ENCODE measurements at places on chromosomes 11 and 22.

DNA sequence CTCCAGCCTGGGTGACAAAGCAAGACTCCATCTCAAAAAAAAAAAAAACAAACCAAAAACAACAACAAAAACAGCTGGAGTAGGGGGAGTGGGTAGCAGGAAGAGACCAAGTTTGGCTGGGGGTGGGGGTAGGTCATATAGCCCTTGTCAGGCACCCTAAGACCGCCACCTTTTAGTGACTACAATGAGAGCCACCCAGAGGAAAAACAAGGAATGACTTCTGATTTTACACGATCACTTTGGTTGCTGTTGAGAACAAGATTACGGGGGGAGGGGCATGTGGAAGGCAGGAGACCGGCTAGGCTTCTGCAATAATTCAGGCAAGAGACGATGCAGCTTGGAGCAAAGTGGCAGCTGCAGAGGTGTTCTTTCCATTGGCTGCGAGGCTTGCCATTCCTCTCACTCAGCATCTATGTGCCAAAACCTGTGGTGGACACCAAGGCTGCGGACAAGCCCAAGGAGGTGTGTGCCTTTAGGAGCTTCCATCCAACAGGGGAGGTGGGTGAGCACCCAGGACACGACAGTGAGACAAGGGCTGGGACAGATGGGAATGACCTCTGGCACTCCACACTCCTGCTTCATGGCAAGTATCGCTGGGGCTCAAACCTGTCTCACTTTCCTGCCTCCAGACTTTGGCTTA is 1.7 kb downstream of the RPS19BP1 start:
- DNase-seq: no peak

DNA sequence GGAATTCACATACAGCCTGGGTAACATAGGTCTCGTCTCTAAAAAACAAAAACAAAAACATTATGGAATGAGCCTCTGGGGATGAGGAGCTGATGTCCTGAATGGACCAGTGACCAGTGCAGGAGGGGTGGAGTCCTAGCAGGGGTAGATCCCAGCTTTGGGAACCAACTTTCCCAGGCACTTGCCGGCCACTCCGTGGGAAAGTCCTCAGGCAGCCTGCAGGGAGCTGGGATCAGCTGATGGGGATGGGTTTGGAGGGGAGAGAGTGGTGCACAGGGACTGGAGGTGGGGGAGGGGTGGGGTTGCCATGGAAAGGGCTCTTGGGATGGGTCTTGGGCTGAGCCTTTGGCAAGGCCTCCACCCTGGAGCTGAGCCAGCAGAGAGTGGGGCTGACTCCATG is 19.1 kb downstream of the MGAT3 start:
- no peak for DNase-seq

DNA sequence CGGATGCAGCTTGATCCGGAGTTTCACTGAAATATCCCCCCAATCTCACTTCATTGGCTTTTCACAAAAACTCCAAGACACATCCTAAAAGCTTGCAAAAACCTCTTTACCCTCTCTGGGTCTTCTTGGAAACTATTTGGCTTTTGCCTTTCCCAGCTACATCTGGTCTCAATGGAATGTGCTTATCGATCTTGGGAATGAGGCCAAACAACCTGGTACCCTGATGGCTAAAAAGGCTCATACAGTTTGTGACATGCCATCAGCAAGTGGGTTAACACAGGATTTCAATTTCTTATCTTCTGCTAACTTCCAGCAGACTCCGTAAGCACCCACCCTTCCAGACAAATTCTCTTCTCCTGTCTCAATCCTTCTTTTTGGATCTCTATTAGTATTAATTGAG is 45.9 kb upstream of the TEAD1 start:
- no peak for DNase-seq

DNA sequence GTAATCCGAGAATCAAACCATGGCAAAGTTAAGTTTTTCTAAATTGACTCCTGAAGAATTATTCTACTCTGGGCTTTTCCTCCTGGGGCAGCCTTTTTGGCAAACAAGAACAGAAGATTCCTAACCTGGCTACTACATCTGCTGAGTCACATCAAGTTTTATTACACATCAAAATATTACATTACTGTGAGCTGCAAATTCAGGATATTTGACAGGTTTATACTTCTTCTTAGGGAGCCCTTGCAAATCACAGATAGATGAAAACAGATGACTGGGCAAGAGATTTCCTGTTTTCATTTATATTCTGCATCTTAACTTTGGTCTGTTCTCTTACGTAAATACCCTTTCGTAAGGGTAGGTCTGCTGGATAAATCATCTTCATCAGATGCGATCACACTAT is 23.6 kb downstream of the XRRA1 start:
- no peak for DNase-seq

DNA sequence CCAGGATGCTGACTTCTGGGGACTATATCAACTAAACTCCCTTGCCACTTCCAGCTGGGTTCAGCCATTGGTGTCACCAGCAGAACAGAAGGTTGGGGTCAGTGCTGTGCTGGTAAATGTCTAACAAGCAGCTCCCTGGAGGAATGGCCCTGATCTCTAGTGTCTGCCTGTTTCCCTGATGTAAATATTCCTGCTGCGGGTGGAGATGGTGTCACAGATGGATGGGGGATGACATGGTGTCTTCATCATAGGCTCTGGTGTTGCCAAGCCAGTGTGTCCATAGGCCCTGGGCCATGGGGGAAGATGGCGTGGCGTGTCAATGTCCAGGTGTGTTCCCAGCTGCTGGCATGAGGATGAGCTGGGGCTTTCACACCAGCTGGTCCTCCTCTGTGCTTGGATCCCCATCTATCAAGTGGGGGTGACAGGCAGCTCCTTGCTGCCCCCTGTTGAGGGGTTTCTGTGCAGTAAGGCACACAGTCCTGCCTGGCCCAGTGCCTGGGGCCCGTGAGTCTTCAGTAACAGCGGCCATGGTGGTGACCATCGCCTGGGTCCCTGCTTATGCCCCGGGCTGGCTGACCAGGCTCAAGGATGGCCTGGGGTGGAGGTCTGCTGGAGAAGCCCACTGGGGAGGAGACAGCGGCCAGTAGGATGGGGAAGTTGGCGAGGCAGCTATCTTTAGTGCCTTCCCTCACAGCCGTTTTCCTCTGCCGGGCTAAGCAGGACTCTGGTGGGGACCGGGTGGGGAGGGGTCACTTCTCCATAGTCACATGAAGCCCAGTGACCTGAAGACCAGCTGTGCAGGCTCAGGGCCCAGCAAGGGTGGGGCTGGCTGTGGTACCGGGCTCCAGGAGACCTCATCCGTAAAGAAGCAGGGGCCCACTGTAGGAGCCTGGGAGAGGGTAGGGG is 12.7 kb downstream of the RPL3 start:
- DNase-seq: peak; percentile 26

DNA sequence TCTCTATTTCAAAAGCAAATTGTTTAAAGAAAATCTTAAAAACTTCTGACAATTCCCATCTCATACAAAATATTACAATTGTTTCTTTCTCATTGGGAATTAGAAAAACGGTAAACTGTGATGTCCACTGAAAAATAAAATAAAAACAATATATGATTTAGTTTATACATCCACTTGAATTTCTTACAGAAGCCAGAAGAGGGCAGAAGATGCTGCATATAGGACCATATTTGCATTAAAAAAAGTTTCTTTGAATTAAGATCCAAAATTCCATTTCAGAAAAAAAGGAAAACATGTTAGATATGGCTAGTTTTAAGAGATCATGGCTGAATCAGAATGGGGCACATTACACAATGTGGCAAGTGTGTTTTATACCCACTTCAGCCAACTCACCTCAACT is 39.3 kb upstream of the LRRC4C start:
- no peak for DNase-seq

DNA sequence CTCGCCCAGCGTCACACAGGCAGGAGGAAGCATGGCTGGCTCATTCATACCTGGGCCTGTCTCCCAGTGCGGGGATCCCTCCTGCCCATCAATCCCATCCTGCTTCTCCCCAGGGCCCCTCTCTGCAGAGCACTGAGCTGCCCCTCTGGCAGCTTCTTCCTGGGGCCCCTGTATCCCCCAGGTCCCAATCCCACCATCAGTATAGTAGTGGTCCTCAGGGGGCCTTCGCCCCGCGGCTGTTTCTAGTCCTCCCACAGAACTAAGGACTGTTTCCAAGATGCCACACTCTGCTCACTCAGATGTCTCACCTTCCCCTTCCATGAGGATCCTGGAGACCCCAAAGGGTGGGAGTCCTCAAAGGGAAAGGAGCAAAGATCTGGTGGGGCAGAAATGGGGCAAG is 97.6 kb downstream of the PDE2A start:
- no peak for DNase-seq

GRCh38 chr11:59923813-59924212 is 14.4 kb upstream of the OOSP1 start:
- DNase-seq: no peak

- DNase-seq: no peak
Measured at GRCh38 chr11:34359548-34359891, 1.7 kb upstream of the ABTB2 start.

- no peak for DNase-seq
Measured at GRCh38 chr22:37109242-37109917, at the start of gene TMPRSS6. Gene TMPRSS6 (minus strand): TSS chr22:37109713. CDS start chr22:37103417, 6,296 bp downstream.

GRCh38 chr11:57347336-57347735 is 9.2 kb downstream of the P2RX3 start:
- DNase-seq: no peak

- DNase-seq: no peak
Measured at GRCh38 chr11:121958323-121958970, 157.6 kb downstream of the BLID start.

- DNase-seq: no peak
Measured at GRCh38 chr22:22744412-22745224, 100.2 kb downstream of the GGTLC2 start.

- DNase-seq: no peak
Measured at GRCh38 chr11:130737041-130737830, 179.0 kb downstream of the SNX19 start.

GRCh38 chr11:46472662-46472994 is 81.1 kb upstream of the CHRM4 start:
- DNase-seq: no peak

- no peak for DNase-seq
Measured at GRCh38 chr11:59981106-59981770, 17.4 kb downstream of the OOSP4A start.

DNA sequence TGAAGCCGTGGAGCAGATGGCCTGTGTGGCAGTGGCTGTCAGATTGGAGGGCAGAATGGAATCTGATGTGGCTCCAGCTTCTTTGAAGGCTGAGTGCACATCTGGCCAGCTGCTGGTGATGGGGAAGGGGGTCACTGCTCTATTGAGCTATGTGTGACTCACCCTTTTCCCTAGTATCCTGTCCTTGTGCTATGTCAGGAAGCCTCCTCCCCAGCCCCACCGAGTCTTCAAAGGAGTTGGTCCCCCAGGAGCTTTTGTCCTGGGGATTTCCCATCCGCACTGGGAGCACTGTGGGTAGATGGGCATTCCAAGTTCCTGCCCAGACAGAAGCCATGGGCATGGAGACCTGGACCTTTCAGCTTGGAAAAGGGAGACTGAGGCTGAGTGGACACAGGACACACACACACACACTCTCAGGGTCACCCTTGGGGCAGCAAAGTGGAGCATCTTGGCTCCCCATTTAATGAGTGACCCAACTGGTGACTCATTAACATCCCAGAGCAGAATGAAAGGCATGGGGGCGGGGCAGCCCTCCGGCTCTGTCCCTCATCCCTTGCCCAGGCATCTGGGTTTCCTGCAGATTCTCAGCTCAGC is 3.3 kb downstream of the SERPINH1 start:
- DNase-seq: no peak

- DNase-seq: no peak
Measured at GRCh38 chr11:64119700-64120099, 46.2 kb downstream of the MACROD1 start.

DNA sequence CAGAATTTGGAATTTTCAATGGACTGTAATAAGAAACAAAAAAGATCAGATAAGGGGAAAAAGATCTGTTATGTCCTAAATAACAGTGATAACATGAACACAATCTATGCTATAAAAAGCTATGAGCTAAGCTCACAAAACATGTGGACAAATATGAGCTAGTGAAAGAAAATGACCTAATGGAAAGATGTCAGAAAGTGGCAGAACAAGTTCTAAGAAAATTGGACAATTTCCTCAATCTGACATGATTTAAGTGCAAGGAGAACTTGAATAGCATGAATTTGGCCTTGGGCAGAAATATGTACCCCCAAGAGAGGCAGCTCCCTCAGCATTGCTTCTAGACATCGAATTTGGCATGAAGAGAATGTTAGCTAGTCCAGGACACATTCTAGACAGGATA is 212.0 kb upstream of the PGR start:
- no peak for DNase-seq
